ENCODE measurements at places on chromosomes 1 and 21. TPM values are rescaled to one million over a fixed set of nuclear protein-coding genes. Genes with fewer than 3 reads are reported as not detected.

The NR0B2 gene
- 24.2 TPM for total RNA-seq

The RPE65 gene
- not detected for total RNA-seq

The PTPN14 gene
- total RNA-seq, result 2.1 TPM

The RNF186 gene
- total RNA-seq, result 0.17 TPM

DNA sequence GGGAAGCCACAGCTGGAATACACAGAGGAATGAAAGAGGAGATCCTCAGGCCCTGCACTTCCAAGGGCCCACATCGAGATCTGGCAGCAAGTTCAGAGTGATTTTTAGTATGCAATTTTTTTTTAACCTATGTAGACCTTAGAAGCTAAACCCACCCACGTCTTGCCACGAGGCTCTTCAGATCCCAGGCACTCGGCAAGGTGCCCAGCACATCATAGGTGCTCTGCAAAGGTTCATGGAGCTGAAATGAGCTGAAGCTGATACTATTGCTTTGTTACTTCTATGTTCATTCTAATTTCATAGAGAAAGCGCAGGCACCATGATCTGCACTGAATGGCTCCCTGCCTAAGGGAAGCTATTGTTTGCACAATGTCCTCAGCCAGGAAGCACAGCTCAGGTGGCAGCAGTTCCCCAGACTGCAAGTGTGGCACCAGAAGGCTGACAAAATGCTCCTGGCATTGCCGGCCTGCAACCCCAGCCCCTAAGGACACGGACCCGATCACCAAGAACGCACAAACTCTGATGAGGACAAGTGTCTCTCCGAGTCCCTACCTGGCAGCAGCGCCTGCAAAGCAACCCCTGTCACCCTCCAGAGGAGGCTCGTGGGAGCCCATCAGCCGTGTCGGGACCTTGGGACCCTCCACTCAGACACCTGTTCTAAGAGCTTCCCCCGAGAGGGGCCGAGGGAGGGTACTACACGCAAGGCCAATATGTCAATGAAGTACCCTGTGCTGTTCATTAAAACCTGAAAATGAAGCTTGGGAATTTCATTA, 264.2 kb downstream of the NPHP4 start:
- H3K4me3 ChIP-seq, result no peak overlapping the region
- no peaks in the 10 kb centered on the region for H3K36me3 ChIP-seq
- DNase-seq, result no peak
- H3K27ac ChIP-seq, result no peak overlapping the region

GRCh38 chr1:217133958-217134856, 411.0 kb upstream of the ESRRG start:
- no peak for DNase-seq
- no peak overlapping the region for H3K27ac ChIP-seq
- H3K27me3 ChIP-seq, result peaks cover 8% of the 10 kb centered on the region
- H3K4me1 ChIP-seq, result no peaks in the 10 kb centered on the region
- no peak overlapping the region for H3K4me3 ChIP-seq

- no peaks in the 10 kb centered on the region for H3K4me1 ChIP-seq
- no peaks in the 10 kb centered on the region for H3K27me3 ChIP-seq
- H3K27ac ChIP-seq, result no peak overlapping the region
These were observed 98.5 kb downstream of the TRIM11 start for GRCh38 chr1:228308085-228308601.

DNA sequence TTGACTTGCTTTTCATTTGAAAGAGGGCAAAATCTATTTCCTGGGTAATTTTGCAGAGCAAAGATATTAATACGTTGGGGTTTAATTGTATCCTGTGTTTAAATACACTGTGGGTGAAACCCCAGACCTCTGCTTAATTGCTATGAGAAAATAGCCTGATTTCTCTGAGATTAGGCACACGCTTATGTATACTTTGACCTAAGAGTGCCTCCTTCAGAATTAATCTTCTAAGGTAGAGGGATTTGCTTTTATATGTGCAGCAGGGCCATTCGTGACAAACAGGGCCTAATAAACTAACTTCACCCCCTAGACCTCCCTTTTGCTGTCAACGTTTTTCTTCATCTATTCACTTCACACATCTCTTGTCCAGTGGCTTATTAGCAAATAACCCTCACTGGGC, 216.9 kb upstream of the ADGRL2 start:
- H3K27me3 ChIP-seq, result no peaks in the 10 kb centered on the region
- no peak overlapping the region for H3K4me3 ChIP-seq
- no peak overlapping the region for H3K27ac ChIP-seq
- H3K4me1 ChIP-seq, result peaks cover 5% of the 10 kb centered on the region

DNA sequence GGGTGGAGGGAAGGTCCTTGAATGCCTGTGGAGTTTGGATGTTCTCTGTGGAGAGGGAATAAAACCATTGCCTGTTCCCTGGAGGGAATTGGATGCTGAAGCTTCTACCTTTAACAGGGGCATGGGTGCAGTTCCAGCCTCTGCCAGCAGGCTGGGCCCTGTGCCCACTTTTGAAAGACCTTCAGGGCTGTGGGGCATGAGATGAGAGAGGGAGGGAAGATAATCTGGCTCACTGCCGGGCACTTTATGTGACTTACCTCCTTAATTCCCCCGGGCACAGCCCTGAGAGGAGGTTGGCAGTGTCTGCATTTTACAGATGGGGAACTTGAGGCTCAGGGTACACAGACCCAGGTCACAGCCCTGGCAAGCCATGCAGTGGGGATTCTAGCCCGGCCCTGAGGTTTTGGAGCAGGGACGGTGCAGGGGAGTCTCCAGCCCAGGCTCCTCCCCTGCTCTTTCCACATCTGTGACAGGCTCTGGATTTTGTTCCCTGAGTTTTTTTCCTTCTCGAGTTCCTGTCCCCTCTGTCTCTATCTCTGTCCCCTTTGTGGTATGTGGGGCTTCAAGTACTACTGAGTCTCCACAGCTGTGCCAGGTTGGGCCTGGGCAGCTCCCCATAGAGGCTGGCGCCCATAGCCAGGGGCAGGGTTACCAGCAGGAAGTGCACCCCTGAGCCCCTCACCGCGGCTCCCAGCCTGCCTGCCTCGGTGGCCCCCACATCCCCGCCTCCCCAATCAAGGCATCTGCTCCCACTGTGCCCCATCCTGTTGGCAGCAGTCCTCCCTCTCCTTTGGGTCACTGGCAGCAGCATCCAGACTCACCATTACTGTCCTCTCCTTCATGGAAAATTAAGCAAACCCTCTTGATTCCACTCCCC, 14.0 kb upstream of the THEMIS2 start:
- H3K27me3 ChIP-seq, result no peaks in the 10 kb centered on the region
- H3K4me1 ChIP-seq, result peaks cover 4% of the 10 kb centered on the region
- H3K36me3 ChIP-seq, result no peaks in the 10 kb centered on the region
- peak; percentile 89 for DNase-seq
- H3K27ac ChIP-seq, result no peak overlapping the region

GRCh38 chr1:18238190-18238589, 130.6 kb downstream of the IGSF21 start:
- no peaks in the 10 kb centered on the region for H3K36me3 ChIP-seq
- no peak overlapping the region for H3K4me3 ChIP-seq
- H3K27ac ChIP-seq, result no peak overlapping the region
- H3K4me1 ChIP-seq, result no peaks in the 10 kb centered on the region
- no peak for DNase-seq

DNA sequence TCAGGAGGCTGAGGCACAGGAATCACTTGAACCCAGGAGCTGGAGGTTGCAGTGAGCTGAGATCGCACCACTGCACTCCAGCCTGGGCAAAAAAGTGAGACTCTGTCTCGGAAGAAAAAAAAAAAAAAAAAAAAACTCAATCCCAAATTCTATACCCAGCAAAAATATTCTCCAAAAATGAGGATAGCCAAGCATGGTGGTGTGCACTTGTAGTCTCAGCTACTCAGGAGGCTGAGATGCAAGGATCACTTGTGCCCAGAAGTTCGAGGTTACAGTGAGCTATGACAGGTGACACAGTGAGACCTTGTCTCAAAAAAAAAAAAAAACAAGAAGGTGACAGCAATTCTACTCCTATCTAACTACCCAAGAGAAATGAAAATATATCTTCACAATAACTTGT, 6.4 kb downstream of the TMEM50B start:
- no peak for DNase-seq
- no peaks in the 10 kb centered on the region for H3K36me3 ChIP-seq
- H3K27me3 ChIP-seq, result no peaks in the 10 kb centered on the region
- H3K4me1 ChIP-seq, result peaks cover 3% of the 10 kb centered on the region
- no peak overlapping the region for H3K27ac ChIP-seq

- H3K27me3 ChIP-seq, result no peaks in the 10 kb centered on the region
- no peaks in the 10 kb centered on the region for H3K36me3 ChIP-seq
- no peak overlapping the region for H3K27ac ChIP-seq
- H3K4me3 ChIP-seq, result no peak overlapping the region
These were observed 94.2 kb downstream of the KCNN3 start for GRCh38 chr1:154775621-154776605.
